SK-N-DZ (cell line): ENCODE measurements at places on chromosomes 7 and 10.

GRCh38 chr10:117819304-117819703 lies 227.4 kb downstream of the RAB11FIP2 start:
- no peak for DNase-seq

- DNase-seq = no peak
Measured at GRCh38 chr10:35442028-35442427, 105.7 kb downstream of the CCNY start.

DNA sequence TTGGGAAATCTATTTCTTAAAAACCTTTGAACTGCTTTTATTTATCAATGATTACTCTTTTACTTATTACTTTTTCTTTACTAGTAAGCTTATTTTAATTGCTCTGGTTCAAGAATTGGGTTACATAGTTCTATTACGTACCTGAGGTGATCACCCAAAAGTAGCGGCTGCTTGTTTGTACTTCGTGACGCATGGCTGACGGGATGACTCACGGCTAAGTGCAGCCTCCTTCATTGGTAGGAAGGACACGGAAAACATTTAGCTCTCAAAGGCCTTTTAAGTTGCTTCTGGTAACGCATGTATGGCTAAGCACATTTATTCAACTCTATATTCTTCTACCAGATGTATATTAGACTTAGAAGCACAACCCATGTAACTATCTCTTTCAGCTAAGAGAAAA lies 285.8 kb upstream of the SP4 start:
- no peak for DNase-seq

DNA sequence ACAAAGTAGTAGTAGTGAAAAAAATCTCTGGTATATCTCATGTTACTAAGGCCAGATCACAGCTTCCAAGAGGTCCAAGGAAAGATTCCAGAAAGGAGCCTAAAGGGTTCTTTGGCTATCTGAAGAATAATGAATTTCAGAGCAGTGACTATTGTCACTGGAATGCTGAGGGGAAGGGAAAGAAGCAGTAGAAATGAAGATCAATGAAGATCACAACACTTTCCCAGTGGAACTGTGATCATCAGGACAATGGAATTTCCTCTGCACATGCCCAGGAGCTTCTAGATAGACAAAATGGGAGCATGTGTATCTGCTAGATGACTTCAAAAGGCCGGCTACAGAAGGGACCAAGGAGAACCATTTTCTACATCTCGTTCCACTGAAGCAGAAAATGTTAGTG lies 219.5 kb upstream of the PHYHIPL start:
- DNase-seq = no peak

DNA sequence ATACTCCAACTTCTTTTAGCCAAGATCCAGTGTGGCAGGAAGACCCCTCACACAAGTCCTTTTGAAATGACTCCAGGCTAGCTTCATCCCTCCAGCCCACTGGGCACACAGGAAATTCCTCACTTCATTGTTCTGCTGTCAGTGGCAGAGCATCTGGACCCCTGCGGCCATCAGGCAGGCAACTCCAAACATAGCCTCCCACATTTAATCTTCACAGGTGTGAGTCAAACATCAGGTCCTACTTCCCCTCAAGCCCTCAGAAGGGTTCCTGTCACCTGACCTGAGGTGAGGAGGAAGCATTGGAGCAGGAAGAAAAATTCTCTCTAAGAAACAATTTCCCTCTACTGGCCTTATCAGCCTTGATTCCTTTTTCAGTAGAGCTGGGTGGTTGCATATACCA lies 51.1 kb upstream of the C1GALT1 start:
- no peak for DNase-seq

DNA sequence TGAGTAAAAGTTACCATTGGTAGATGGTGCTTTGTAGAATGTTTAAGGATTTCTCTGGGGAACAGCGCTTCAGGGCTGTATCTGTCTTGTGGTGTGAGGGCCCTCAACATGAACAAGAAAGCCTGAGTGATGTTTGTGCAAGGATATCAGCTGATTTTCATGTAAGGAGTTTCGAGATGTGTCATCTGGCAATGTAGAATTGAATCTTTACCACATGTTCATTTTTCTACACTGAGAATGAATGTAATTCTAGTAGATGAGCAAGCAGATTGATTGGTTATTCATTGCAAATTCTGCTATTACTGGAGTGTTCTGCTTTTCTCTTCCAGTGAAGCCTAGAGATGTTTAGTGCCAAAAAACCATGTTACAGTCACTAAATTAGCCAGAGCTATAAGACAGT lies 87.7 kb downstream of the ST7 start:
- DNase-seq = no peak

DNA sequence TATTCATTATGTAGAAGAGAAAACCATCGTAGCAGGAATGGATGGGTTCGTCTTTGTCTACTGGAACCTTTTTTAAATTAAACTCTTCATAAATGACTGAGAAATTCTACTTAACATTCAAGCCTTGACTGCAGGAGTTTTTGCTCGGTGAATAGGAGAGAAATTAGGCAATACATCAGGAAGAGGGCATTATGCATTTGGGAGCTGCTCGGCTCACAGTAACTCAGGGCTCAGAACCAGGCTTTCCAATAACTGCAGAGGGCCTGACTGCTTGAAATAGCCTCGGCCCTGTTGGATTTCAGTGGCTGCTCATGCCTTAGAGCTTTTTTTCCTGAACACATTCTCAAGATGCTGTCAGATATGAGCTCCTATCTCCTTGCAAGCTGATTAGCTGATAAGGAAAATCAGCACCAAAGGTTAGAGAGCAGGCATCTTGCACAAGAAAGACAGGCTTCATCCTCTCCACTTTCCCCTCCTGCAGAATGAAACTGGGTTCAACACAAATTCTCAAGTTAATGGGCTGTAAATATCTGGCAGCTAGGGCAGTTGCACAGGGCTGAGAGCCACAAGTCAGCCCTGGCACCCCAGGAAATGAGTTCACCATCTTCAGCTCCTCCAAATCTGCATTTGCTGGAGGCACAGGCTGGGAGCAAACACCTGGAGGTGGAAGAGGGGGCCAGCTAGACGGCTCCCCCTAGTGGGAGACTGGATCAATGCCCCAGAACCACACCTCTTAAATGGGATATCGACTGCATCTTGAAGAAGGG lies 24.3 kb downstream of the TECTB start:
- peak; percentile 77 for DNase-seq

GRCh38 chr7:157797361-157797760 lies 460.6 kb downstream of the DNAJB6 start:
- DNase-seq = no peak

GRCh38 chr10:79938728-79939406 lies 10.0 kb downstream of the SFTPD start:
- peak; percentile 75 for DNase-seq

- DNase-seq = no peak
Measured at GRCh38 chr10:22648547-22648961, 65.8 kb downstream of the PIP4K2A start.

DNA sequence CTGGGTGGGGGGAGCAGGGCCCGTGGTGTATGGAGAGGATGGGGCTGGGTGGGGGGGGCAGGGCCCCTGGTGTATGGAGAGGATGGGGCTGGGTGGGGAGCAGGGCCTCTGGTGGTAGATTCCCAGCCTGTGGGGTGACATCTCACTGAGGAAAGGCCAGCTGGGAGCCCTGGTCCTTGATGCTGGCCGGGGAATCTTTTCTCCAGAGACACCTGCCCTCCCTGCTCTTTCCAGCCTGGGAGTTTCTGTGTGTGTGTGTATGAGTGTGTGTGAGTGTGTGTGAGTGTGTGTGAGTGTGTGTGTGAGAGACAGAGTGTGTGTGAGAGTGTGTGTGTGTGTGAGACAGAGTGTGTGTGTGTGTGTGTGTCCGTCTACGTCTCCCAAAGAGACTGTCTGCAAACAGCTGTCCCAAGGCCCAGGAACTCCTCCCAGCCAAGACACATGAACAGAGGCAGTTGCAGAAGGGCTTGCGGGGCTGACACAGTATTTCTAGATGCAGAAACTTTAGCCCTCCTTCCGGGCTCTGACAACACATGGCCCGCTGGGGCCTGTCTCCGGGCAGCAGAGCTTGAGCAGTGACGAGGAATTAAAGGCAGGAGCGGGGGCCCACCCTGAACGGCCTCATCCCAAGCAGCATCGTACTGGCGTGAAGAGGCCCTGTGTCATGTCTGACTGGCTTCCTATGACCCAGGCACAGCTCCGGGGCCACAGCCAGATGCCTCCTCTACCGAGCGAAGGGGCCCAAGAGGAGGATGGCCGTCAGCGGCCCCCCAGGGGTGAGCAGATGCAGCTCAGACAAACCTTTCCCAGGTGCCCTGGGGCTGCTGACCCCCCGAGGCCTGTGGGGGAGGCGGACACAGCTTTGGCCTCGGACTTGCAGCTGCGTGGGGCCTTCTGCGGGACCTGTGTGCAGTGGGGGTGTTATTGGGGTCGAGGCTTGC lies 24.3 kb downstream of the FAM20C start:
- DNase-seq = peak; percentile 63

DNA sequence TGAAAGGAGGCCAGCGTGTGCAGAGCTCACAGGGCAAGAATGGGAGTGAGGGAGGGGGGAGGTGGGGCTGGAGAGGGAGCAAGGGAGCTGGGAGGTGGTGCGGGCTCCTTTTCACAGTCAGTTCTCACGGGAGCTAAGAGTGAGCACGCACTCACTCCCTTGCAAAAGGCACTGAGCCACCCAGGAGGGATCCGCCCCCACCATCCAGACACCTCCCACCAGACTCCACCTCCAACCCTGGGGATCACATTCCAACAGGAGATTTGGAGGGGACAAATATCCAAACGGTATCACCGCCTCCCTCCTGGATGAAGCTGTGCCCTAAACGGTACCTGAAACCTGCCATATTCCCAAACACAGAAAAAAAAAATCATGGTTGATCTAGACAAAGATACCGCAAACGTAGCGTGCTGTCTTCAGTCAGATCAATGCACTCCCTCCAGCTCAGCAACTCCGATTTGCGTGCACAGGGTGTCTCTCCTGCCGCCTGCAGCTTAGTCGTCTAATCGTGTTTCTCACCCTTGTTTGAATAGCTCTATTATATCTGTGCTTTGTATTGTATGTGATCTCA lies 20.3 kb upstream of the PRKAG2 start:
- no peak for DNase-seq

- DNase-seq = no peak
Measured at GRCh38 chr7:104883248-104883717, 130.7 kb upstream of the KMT2E start.

DNA sequence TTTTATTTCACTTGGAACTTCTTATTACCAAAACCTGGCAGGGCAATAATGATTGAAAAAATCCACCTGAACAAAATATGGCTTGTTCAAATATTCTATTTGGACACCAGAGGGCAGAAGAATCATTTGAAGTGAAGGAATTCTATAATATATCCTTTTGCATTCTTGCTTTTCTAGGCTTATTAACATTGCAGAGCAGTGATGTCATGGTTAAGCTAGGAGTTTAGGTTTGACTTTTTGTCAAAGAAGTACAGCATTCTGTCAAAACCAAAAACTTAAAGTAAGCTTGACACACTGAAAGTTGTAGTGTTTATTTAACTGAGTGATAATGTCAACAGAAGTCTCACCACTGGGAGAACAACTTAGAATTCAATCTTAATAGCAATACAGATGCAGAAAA lies 156.0 kb downstream of the SEMA3D start:
- DNase-seq = peak; percentile 48

DNA sequence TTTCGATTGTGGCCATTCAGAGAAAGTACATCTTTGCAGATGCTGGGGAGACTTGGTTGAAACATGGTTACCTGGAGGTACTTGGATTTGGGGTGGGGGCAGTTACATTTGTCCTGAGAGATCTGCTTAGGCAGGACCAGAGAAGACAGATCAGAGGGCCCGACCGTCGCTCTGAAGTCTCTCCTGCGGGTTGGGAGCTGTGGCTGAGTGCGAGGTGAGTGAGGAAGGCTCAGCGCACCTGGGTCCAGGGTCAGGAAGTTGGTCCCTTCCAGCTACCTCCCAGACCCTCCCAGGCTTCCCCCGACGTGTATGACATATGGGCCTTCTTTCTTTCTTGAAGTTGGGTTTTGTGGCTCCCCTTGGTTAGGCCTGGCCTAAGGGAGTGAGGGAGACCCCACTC lies 56.3 kb downstream of the LHPP start:
- no peak for DNase-seq

DNA sequence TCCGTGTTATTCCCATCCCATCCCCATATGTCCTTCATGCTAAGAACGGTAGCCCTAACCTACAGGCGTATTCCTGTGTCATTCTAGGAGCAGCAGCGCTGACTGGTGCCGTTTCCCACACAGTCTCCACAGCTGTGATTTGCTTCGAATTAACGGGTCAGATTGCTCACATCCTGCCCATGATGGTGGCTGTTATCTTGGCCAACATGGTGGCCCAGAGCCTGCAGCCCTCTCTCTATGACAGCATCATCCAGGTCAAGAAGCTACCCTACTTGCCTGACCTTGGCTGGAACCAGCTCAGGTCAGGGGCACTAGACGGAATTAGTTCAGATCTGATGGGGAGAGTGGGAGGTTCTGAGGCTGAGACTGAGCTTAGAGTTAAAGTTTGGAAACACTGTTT lies 20.7 kb downstream of the FAM131B start:
- DNase-seq = no peak

DNA sequence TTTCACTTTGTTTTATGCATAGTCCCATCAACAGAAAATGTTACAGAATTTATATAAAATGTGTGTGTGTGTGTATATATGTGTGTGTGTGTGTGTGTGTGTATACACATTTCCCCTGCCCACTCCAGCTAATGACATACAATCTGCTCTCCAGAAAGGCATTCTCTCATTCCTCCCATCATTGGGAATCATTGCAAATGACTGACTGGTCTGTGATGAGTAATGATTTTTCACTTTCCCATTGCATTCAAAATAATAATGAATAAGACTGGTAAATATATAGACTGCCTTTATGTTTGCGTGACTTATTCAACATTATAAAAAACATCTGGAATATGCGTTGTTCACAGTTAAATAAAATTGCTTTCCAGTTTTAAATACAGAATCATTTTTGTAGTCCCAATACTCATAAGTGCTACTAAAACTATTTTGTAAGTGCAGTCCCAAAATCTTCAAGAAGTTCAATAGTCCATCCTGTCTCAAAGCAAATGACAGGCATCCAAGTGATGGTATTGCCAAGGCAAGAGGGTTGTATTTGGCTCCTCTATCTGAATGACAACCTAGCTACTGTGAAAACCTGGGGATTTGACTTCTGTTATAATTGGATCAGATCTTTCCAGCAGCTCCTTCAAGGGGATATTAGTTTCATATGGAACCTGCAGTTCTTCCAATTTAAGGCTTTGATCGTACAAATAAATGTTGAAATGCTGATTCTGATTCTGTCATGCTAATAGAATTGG lies 150.9 kb downstream of the POLR1F start:
- DNase-seq = no peak
